ENCODE measurements at places on chromosomes 6 and 20.

DNA sequence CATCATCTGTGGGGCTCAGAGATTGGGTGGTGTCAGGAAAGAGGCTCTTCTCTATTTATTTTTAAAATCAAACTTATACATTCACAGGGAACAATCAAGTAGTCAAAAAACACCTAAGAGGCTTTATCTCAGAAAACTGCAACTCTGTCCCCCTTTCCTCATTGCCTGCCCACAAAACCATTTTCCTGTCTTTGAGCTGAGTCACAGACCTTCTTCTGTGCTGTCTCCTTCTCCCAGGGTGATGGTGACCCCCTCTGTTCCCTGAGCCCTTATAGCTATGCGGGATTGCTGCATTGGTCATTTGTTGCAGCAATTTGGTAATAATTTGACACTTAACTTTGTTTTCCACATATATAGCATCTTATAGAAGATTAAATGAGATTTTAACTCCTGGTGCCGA, 195.2 kb upstream of the PROKR2 start:
- DNase-seq = no peak

DNA sequence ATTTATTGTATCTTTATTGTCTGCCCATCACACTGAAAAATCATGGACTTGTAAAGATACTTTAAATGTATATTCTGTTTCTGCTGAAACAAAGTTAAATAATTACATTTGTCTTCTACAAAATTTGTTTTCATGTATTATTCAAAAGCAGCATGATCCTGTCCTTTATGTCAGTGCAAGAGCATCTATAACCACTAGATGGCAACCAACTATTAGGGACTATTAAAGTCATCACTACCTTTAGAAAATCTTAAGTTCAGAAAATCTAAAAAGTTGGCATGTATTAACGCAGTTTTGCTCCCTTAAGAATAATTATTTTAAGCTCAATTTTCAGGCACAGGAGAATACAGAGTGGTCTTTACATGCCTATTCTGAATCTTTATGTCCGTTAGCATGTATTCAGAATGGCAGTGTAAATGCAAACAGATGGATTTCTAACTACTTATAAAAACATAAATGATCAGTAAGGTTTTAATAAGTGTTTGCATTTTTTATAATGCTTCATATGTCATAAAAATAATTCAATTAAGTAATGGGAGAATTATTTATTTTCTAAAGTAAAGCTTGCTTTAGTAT, 17.8 kb downstream of the TMEM30A start:
- no peak for DNase-seq

DNA sequence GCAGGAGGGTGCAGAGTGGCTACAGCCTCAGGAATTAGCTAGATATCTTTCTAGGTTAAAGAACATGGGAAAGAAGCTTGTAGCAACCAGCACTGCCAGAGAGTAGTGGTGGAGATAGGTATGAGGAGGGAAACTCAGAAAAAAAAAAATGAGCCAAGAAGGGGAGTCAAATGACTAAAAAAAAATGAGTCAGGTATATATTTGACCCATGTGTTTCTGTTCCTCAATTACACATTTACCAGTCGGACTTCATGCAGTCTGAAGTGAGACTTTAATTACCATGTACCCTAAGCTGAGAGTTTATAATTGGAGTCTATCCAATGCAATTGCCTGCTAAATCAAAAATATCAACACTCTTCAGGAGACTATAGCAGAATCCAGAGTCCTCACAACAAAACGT, 964.6 kb downstream of the HACE1 start:
- no peak for DNase-seq

DNA sequence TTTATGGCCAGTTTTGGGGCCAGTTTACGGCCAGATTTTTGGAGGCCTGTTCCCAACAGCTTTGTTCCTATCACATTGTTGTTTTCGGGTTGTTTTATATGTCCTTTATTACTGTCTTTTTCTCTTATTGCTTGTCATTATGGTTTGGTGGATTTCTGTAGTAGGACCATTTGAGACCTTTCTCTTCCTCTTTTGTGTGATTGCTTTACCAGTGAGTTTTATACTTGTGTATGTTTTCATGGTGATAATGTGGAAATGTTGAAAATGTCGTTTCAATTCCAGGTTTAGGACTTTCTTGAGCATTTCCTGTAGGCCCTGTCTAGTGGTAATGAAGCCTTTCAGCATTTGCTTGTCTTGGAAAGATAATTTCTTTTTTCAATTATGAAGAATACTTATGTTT, 17.8 kb downstream of the HLA-B start:
- DNase-seq = no peak

- no peak for DNase-seq
Observed at GRCh38 chr20:2382833-2383232, 2.1 kb downstream of the TGM6 start.

DNA sequence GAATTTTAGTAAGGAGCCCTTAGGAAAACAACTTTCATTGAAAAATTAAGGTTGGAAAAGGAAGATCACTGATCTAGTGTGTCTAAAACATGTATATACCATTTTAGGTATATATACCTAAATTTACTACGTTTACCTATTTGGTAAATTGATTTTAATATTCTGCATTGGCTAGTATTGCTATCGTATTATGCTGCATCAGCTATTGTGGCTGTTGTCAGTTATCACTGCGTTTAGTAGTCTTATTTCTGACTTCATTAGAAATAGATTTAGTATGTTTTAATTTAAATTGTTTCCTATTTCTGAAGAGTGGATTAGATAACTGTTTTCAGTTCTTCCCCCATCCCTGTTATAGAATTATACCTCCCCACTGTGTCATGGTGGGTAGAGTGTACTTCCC, 101.7 kb upstream of the ARG1 start:
- DNase-seq = no peak

GRCh38 chr6:34182751-34183531, 37.1 kb upstream of the GRM4 start:
- peak; percentile 56 for DNase-seq

- no peak for DNase-seq
Observed at GRCh38 chr6:36128793-36129192, 1.5 kb upstream of the MAPK13 start.

GRCh38 chr6:72272958-72273357, 348.9 kb upstream of the KCNQ5 start:
- DNase-seq = no peak

GRCh38 chr6:90169374-90169773, 127.3 kb downstream of the BACH2 start:
- DNase-seq = no peak

- no peak for DNase-seq
Observed at GRCh38 chr6:144478483-144478882, 193.3 kb downstream of the UTRN start.

DNA sequence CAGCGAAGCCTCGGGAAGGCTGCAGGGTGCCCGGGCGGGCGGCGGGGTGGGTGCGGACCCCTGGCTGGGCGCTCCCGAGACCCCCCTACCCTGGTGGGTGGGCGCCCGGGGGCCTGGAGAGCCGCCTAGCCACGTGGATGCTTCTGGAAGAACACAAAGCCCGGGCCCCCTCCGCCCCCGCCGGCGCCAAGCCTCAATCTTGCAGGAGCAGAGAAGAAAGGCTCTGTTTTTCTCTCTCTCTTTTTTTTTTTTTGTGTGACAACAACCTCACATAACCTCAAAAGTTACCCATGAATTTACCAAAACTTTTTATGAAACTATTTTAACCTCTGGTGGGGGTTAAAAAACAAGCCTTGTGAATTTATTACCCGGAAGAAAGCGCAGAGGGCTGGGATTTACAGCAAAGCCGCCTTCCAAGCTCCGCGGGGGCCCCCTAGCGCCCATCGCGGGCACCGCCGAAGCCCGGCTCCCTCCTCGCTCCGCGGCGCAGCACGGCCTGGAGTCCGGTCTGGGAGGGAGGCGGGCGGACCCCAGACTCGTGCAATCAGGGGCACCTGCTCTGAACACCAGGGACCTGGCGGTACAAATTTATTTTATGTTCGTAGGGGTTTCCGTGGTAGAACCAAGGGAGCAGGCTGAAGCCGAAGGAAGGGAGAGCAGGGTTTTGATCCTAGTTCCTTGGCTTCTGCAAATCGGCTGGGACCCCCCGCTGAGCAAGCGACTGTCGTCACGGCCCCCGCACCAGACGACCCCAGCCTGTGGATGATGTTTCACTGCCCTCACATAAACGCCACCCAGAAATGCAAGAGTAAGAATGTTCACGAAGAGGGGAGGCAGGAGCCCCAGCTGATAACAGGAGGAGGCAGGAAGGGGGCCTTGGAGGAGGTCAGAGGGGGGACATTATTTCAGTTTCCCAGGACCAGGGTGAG, 58.9 kb downstream of the ZNF831 start:
- DNase-seq = peak; percentile 92

GRCh38 chr20:55744896-55745295, 260.4 kb downstream of the CBLN4 start:
- no peak for DNase-seq

- no peak for DNase-seq
Observed at GRCh38 chr6:132286298-132287019, 114.8 kb downstream of the MOXD1 start.

- DNase-seq = peak; percentile 73
Observed at GRCh38 chr20:44388466-44389023, 33.0 kb downstream of the HNF4A start.

DNA sequence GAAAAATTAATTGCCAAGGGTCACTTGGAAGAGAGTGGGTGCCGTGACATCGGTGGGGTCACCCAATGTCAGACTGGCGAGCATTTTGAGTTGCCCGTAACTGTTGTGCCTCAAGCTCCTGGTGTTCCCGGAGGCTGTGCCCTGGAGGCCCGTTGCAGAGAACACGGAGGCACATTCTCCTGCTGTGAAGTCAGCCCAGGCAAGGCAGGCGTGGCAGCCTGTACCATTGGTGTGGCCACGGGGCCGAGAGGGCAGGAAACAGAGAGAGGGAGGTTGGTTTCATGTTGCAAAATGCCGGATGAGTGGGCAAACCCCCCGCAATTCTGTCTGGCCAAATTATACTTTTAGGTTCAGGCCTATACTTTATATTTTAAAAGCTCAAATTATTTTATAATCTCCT, 81.2 kb downstream of the THBS2 start:
- DNase-seq = no peak

DNA sequence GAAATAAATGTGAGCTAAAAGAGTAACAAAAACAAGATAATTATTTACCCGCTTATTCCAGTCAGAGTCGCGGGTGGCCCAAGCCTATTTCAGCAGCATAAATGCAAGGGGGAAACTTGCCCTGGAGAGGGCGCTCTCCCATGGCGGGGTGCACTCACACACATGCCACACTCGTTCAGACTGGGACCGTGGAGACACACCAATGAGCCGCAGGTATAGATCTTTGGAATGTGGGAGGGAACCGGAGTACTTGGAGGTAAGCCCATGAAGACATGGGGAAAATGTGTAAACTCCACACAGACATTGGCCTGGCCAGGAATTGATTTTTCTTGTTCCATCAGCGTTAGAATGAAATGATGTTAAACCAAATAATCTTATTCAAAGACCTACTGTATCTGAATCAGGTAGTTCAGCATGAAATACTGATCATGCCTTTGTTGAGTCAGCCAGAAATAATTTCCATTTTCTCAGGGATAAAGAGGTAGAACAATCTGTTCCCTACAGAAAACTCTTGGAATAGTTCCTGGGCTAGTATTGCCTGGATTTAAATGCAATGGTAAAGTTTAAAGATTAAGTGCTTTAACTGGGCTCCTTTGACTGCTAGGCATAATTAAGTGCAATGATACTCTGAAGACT, 191.5 kb downstream of the MCHR2 start:
- no peak for DNase-seq

DNA sequence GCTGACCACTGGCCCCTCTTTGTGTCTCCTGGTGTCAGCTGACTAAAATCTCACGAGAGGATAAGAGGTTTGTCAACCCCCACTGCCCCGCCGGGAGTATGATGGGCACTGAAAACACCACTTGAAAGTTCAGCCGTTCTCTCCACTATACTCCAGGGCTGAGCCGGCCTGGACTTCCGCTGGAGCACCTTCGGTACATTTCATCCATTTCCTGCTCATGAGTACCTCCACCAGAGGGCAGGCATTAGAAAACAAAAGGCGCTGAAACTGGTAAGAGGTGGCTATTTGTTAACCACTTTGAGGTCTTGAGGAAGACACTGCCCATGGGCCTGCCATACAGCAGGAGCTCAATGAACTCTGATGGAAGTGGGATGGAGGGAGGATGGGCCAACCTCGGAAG, 17.9 kb upstream of the ANKRD60 start:
- DNase-seq = no peak

- DNase-seq = no peak
Observed at GRCh38 chr6:148653138-148653776, 93.6 kb upstream of the UST start.

DNA sequence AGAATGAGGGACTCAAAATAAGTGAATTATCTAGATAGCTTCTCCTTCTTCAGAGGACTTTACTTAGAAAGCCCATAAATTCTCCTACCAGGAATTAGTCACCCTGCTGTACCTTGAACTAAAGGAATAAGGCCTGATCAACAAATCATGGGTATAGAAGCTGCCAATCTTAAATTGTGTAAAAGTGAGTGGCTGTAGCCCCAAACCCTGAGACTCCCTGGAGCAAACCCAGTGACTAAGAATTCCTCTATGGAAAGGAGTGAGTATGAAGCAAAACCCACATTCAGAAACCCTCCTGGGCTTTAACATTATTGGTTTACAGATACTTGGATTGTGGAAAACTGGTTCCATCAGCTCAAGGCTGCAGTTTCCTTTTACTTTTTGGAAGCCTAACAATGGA, 285.8 kb upstream of the TBX18 start:
- DNase-seq = no peak

DNA sequence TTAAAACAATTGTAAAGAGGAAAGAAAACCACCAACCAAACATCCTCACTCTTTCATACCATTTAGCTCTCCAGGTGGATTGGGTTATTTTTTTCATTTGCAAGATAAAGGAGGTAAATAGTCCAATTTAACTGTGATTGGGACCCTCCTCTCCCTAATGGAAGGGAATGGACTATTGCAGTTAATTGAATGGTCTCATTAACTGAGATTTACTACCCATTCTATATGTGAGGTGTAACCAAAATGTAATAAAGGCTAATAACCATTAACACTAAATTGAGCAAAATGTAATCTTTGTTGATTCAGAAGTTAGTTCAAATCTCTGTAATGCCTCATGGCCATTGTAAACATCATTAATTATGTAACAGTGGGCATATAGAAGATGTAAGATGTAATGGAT, 105.0 kb downstream of the KLHL32 start:
- no peak for DNase-seq

- no peak for DNase-seq
Observed at GRCh38 chr6:39281312-39281980, 32.8 kb downstream of the KCNK17 start.

GRCh38 chr6:115885636-115886366, 174.9 kb downstream of the FRK start:
- DNase-seq = no peak

- no peak for DNase-seq
Observed at GRCh38 chr6:52526634-52527033, 50.2 kb downstream of the TRAM2 start.

GRCh38 chr20:13119583-13119982, 101.5 kb upstream of the ISM1 start:
- DNase-seq = no peak

GRCh38 chr6:11111769-11112437, 378 bp upstream of the ERVFRD-1 start:
- no peak for DNase-seq

DNA sequence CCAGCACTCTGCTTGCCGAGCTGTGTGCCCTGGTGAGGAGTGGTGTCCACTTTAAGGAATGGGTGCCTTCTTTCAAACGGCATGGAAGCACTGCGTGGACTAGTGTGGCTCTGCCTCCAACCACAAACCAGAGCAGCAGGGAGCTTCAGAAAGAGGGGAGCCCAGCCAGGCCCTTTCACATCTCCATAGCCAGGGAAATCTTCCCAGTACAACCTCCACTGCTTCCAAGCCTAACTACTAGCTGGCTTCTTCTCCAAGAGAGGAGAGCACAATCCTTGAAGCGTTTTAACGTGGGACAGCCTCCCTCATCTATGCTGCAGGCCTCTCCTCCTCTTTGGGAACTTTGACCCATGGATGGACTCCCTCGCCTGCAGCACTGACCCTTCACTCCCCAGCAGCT, 26.7 kb downstream of the TNXB start:
- no peak for DNase-seq
